ENCODE measurements at places on chromosomes 4 and X. TPM values are rescaled to one million over a fixed set of nuclear protein-coding genes. Genes with fewer than 3 reads are reported as not detected.

Gene HHIP
- total RNA-seq: 0.24 TPM

Gene SPACA5
- not detected for total RNA-seq

Gene FANCB
- 2.2 TPM for total RNA-seq

Gene TEX13C
- not detected for total RNA-seq

Gene DMD
- total RNA-seq: 8.9 TPM

Data from epithelial cell of alveolus of lung (primary cell).